ENCODE measurements at places on chromosomes 4 and X.

DNA sequence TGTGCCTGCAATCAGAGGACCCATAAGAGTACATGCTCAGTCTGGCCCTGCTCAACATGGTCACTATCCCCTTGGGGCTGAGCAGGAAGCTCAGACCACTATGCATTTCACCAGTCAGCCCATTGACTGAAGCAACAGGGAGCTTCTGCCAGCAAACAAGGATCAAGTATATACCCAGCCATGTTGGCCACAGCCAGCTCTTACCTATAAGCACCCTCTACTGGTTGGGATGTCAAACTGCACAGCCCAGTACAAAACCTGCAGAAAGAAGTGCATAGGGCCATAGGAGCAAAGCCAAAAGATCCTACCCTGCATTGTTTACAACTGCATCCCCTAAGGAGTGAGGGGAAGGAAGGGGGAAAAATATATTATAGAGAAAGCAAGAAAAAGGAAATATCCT, 214.4 kb upstream of the CPEB2 start:
- peak; percentile 17 for DNase-seq

- DNase-seq: no peak
Observed at GRCh38 chr4:131258361-131258760, 1890.7 kb upstream of the PCDH10 start.

GRCh38 chr4:12178614-12179610, 750.2 kb upstream of the HS3ST1 start:
- no peak for DNase-seq

DNA sequence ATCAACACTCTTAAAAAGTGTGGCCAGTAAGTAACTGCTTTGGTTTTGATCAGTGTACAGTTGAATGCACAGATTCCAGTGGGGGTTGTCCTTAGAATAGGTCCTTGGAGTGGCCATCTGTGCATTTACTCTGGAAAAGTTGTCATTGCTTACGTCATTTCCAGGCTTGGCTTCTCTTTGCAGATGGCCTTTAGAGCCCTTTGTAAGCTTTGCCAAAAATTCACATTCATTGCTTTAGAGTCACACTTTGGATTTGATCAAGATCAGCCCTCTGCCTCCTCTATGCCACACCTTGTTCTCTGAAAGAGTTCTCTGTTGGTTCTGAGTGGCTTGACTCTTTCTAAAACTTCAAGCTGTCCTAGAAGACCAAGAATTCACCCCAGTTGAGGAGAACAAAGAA, 83.9 kb downstream of the MAMLD1 start:
- DNase-seq: no peak

- no peak for DNase-seq
Observed at GRCh38 chr4:766559-767283, 59.2 kb downstream of the CPLX1 start.

- no peak for DNase-seq
Observed at GRCh38 chr4:136106753-136107152, 1425.5 kb downstream of the PCDH18 start.

GRCh38 chr4:179124957-179125356, 1682.7 kb upstream of the AGA start:
- no peak for DNase-seq

DNA sequence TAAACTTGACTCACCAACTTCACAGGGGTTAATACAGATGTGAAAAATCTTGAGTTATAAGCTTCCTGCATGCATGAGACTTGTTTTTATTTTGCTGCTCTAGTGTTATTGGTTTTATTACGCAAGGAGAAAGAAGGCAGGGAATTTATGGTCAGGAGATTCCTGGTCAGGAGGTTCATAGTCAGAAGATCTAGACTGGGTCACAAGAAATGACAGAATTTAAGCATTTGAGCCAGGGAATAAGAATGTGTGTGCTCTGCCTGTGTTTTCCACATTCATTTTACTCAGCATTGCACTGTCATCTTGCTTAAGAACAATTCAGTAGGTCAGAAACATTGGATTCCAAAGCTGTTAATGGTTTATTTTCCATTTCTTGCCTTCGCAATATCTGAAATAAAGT, 2522.1 kb downstream of the ARAP2 start:
- DNase-seq: no peak

GRCh38 chrX:39966176-39966575, 131.6 kb downstream of the BCOR start:
- DNase-seq: no peak

DNA sequence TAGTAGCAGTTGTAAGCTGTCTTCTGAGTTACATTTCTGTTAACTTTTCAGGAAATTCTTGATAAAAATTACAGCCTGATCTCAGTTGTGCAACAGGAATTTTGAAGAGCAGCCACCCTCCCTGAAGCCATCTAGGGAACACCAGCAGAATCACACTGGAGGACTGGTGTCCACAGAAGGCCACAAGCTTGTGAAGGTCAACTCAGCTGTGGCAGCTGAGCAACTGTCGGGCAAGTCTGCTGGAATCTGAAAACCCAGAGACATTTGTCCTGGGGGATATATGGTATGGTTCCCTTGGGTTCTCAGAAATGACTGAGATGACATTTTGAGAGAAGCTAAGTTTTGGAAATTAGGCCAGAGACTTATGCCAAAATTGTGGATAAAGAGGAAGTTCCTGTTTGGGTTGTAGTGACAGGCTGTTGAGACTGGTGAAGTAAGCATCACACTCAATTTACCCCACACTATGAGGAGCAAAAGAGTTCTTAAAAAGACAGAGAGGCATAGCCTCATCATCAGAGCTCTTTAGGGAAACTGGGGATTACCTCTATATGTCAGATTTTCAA, 78.1 kb upstream of the TNIP3 start:
- no peak for DNase-seq

GRCh38 chr4:73892966-73893365, 23.8 kb downstream of the CXCL1 start:
- DNase-seq: no peak

Data from activated CD4-positive, alpha-beta T cell treated with anti-CD3 and anti-CD28 coated beads, Interleukin-2, amount 50 U/mL, for 16 hours (primary cell).